ENCODE measurements at places on chromosomes 3 and 15.
A peak's percentile ranks its signal among the peaks of the same experiment; 100 is the strongest.

DNA sequence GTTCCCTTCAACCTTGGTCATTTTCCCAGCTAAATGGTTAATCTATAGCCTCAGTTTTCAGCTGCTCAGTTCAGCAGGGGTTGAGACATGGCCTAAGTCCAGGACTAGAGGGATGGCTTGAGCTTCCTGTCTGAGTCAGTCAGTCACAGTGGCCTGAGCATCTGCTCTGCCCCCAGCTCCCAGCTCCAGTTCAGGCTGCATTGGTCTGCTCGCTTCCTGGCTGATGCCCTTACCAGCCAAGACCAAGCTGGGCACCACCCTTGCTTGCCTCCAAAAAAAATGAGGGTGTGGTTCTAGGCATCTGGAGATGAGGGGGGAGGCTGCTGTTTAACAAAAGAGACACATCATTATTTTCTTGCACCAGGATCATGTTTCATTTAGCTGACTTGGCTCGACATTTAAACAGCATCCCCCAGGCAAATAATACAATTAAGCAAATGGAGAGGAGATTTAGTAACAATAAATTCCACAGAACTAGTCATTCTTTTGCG is 70.7 kb downstream of the WNT5A start:
- DNase-seq = peak; percentile 92

- DNase-seq = peak; percentile 77
Observed at GRCh38 chr3:182713743-182714517, 79.4 kb upstream of the ATP11B start.

DNA sequence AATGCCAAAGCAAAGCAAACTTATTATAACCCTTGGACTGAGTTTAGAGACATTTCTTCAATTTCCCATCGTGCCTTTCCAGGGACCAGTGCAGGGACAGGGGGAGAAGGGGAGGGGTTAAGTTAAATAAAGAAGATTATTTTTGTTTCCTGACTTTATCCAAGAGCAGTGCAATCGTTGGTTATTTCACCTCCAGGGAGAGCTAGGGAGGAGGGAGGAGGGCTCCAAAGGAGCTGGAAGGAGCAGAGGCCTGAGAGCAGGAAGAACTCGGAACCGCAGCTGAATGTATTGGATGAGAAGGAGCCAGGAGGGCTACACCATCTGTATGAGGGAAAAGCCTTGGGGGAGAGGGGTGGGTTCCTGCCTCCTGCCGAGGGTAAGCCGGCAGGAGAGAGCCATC is 20.7 kb downstream of the HAPLN3 start:
- no peak for DNase-seq

DNA sequence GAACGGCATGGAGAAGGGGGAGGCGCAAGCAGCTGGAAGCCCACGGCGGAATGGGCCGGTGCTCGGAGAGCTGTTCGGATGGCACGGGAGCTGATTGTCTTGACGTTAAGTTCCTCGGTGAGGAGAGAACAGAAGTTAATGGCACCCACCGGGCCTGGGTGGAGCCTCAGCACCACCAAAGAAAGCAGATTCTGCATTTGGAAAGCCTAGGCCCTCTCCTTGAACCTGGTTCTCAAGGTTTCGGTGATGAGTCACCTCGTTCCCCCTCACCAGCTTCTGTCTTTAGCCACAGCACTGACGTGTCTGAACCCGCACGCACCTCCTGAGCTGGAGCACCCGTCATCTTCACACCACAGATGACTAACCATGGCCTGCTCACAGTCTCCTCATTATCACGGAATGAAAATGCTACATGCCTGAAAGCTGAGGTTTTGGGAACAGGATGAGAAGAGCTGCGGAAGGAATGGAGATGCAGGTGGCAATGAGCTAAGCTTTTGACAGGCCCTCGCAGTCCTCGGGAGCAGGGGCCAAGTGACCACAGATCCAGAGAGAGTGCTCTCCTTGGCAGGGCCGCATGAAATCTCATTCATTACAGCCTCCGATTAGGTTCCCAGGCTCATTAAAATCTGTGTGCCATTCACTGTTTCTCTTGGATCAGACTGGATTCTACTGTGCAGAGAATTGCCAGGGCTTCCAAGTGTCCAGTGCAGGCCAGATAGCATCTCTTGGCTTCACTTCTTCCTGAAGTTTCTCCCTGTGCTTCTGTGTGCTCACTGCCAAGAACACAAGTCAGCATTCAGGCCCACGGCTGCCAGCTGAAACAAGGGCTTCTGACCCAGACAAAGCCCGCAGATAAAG is 96.3 kb upstream of the DLG1 start:
- peak; percentile 92 for DNase-seq

DNA sequence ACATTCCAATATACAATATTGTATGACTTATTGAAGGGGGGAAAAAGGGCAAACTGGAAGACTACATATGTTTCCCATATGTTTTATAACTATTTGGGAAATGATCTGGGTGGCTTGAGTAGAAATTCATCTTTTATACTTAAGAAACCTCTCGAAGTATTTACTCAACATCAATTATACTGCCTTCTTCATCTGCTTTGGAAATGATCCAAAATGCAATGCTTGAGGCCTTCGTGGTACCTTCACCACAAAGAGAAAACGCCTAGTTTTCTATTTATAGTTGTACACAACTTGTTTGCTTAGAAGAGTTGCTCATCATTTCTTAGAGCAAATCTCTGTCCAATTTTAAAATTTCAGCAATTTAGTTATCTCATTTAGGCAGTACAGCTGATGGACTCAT is 18.8 kb downstream of the ACKR4 start:
- DNase-seq = no peak

DNA sequence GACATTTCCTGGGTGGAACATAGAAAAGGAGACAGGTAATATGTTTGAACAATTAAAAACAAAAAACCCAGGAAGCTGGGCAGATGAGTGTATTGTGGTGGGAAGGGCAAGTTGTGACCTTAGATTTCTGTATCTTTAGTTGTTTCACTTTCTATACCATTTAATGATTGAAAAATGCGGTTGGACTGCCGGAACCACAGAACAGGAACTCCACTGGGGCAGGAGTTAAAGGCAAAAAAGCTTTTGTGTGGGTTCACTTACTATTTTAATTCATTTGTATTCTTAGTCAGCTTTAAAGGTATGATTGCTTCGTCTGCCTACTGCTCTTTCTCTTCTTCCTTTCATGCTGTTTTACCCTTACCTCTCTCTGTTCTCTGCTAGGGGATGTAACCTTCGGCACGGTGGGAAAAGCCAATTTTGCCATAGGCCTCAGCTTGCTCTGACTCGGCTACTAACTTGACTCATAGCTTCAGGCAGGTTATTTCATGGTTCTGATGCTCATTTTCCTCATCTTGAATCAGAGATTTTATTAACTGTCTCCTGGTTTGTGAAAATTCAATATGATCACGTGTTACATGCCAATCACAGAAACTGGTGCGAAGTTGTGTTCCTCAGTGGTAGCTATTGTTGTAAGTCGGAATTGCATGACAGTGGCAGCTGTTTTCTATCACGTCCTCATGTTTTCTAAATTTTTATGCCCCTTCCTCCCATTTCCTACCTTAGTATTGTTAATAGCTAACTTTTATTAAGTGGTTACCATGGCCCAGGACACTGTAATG is 1.6 kb upstream of the MCTP2 start:
- DNase-seq = no peak

GRCh38 chr3:27160146-27160545 is 209.0 kb downstream of the NEK10 start:
- DNase-seq = no peak

DNA sequence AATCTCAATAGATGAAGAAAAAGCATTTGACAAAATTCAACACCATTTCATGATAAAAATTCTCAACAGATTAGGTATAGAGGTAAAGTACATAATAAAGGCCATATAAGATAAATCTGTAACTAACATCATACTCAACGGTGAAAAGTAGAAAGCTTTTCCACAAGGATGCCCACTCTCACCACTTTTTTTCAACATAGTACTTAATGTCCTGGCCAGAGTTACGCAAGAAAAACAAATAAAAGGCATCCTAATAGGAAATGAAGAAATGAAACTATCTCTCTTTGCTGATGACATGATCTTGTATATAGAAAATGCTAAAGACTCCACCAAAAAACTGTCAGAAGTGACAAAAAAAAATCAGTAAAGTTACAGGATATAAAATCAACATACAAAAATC is 33.0 kb downstream of the THBS1 start:
- no peak for DNase-seq

GRCh38 chr15:60993008-60993407 is 236.1 kb downstream of the RORA start:
- peak; percentile 44 for DNase-seq

DNA sequence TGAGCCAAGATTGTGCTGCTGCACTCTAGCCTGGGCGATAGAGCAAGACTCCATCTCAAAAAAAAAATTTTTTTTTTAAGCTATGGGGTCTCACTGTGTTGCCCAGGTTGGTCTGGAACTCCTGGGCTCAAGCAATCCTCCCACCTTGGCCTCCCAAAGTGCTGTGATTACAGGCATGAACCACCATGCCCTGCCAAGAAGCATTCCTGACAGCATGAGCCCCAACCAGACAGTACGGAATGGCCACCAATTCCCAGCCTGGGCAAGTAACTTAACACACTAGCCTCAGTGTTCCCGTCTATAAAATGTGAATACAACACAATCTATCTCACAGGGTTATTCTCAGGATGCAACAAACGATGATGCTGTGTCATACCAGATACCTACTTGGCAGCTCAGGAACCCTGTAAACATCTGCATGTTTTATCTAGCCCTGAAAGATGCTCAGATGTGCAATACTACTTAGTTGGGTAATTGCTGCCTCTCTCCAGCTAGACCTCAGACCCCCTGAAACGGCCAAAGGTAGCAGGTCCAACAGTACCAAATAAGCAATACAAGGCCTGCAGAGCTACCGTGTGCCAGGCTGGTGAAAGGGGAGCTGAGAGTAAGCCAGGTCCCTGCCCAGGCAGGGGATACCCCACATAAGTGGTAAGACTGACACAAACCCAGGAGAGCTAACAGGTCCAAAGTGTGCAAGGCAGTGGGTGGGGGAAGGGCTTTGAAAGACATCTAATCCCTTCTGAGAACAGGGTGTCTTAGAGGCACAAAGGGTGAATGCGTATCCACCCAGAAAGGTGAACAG is 1.9 kb downstream of the TKT start:
- no peak for DNase-seq

DNA sequence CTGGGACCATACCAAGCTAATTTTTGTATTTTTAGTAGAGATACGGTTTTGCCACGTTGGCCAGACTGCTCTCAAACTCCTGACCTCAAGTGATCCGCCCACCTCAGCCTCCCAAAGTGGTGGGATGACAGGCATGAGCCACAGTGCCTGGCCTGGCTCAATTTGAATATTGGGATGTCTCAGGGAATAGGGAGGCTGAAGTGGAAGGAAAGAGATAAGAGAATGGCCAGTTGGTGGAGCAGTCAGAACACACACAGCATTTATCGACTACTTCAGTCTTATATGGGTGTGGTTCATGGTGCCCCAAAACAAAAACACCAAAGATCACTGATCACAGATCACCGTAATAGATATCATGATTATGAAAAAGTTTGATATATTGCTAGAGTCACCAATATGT is 144.4 kb downstream of the GMNC start:
- no peak for DNase-seq

DNA sequence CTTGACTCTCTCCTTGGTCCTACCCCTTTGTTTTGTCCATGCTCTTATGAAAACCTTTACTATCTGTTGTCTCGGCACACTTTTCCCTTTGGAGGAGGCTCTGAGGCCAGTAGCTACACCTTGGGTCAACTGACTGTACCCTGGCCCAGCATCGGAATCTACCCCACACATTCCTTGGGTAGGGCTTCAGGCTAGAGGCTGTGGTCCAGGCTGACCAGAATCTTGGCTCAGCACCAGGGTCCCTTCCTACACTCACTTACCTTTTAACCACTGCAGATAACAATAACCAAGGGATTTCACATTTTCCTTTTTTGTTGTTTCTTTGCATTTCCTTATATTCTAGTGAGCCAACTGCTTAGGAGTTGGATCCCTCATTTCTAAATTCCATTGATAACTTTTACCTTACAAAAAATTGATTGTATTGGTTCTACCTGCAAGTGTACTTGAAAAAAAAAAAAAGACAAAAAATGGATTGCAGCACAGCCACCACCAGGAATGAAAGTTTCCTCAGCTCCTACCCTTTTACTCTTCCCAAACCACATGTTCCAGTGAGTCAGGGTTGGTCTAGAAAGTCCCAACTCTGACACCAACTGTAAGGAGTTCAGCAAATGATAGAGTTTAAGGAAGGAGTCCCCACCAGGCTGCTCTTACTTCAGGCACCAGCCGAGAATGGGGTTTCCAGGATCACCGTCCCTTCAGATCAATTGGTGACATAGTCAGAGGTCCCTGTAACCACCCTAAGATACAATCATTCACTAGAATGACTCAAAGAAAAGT is 95.6 kb downstream of the FBLN2 start:
- peak; percentile 33 for DNase-seq

- DNase-seq = no peak
Observed at GRCh38 chr3:126125341-126125740, 41.4 kb upstream of the SLC41A3 start.

DNA sequence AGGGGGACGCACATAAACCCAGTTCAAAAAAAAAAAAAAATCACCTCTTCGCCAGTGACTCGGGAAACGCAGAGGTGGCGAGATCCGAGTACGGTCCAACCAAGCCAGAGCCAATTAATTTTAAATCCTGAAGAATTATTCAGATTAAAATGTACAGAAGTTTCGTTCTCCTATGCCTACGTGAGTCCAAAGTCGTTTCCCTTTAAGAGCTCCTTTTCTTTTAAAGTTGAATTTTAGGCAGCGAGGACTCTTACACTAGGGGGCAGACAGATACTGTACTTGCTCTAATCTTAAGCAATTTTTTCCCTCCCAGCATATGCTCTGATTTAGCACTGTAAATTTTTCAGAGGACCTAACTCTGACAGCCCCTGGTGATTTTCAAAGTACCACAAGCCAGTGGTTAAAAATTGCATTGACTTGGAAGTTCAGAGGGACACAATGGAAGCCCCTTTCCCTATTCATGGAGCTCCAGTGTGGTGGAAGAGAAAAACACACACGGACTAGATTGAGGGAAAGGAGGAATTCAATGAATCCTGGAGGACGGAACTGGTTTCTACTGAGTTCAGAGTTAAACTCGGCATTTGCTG is 3.3 kb upstream of the NR2F2 start:
- peak; percentile 93 for DNase-seq

GRCh38 chr3:49606427-49606826 is 52.1 kb downstream of the BSN start:
- DNase-seq = no peak

DNA sequence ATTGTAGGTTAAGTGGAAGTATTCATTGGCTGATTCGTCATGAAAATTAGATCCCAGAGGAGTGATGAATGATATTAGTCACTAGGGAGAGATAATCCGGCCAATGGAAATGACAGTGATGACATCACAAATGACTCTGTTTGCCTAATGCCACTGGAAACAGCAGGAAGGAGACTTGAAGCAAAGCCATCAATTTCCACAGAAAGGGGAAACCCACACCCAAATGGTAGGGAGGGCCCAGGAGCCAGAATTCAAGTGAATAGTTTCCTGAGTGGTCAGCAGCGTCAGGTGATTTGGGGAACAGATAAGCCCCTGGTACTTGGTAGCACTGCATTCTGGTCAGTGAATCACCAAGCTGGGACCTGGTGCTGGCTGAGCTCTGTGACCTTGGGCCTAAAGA is 3.3 kb upstream of the ADAMTS9 start:
- peak; percentile 64 for DNase-seq

Data from renal cortical epithelial cell (primary cell).